ENCODE measurements at places on chromosomes 1 and 21. TPM values are rescaled to one million over a fixed set of nuclear protein-coding genes. Genes with fewer than 3 reads are reported as not detected.

Gene LUZP1
- total RNA-seq = 19.6 TPM

Gene ILDR2
- total RNA-seq = 3.9 TPM

Gene CRYBG2
- total RNA-seq = 0.85 TPM

DNA sequence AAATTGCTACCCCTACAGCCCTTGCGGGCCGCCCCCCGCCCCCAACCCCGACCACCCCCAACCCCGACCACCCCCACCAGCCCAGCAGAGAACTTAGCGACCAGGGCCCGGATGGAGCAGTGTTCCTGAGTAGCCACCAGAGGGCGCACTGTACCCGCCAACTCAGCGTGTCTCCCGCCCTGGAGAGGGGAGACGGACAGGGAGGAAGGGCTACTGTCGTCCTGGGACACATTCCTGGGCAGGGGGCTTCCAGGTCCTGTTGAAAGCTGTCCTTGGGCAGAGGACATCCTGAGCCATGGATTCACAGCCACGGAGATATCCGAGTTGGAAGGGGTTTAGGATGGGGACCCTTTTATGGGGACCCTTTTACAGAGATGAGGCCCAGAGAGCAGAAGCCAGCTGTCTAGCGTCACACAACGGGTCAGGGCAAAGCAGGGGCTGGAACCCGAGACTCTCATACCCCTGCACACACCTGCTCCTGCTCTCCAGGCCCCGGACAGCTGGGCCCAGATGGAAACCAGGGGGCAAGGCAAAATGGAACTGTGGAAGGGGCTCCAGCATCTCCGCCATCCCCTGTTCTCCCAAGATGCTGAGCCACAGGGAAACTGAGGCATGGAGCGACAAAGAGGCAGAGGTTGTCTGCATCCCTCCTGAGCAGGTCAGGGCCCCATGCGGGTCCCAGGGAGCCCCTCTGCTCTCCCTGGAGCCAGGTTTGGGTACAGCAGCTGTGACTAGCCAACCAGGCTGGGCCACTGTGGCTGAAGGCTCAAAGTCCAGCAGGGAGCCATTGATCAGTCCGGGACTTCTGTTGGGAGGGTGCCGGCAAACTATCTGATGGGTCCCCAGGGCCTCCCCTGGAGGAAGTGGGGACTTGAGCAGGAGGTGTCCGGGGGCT lies 25.0 kb upstream of the LAPTM5 start:
- no peaks in the 10 kb centered on the region for H3K36me3 ChIP-seq
- no peaks in the 10 kb centered on the region for H3K27me3 ChIP-seq
- H3K27ac ChIP-seq = peak overlapping the region; percentile 1
- peaks cover 19% of the 10 kb centered on the region for H3K4me1 ChIP-seq
- DNase-seq = peak; percentile 64

- peak overlapping the region; percentile 46 for H3K27ac ChIP-seq
- H3K4me1 ChIP-seq = peaks cover 6% of the 10 kb centered on the region
- H3K36me3 ChIP-seq = peaks cover 5% of the 10 kb centered on the region
- DNase-seq = no peak
Observed at GRCh38 chr1:89900791-89901708, 80.2 kb downstream of the LRRC8D start.

DNA sequence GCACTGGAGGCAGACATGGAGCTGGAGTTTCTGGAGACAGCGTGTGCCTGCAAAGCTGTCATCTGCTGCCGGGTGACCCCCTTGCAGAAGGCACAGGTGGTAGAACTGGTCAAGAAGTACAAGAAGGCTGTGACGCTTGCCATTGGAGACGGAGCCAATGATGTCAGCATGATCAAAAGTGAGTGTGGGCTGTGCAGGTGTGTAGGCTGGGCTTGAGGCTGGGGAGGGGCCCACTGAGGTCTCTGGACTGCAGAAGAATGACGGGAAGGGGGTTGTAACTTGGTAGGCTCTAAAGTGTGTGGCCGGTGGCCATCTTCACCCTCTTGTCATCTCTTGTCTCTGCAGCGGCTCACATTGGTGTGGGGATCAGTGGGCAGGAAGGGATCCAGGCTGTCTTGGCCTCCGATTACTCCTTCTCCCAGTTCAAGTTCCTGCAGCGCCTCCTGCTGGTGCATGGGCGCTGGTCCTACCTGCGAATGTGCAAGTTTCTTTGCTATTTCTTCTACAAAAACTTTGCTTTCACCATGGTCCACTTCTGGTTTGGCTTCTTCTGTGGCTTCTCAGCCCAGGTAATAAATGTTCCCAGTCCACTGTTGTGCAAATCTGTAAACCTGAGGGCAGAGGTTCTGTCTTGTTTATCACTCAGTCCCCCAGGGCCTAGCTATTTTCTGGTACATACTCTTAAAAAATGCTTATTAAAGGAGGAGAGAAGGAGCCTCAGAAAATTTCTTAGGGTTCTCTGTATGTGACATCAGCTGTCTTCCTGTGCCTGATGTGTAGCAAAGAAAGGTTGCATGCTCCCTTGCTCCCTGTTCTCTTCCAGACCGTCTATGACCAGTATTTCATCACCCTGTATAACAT lies 19.9 kb downstream of the ATP8B2 start:
- no peak overlapping the region for H3K27ac ChIP-seq
- H3K4me3 ChIP-seq = peak overlapping the region; percentile 73
- H3K4me1 ChIP-seq = peaks cover 77% of the 10 kb centered on the region
- peaks cover 67% of the 10 kb centered on the region for H3K36me3 ChIP-seq
- peak; percentile 67 for DNase-seq
- H3K27me3 ChIP-seq = no peaks in the 10 kb centered on the region

- no peak overlapping the region for H3K4me3 ChIP-seq
- no peaks in the 10 kb centered on the region for H3K36me3 ChIP-seq
- peak; percentile 8 for DNase-seq
Observed at GRCh38 chr1:203172184-203173010, 3.2 kb downstream of the MYBPH start.

GRCh38 chr1:245978915-245979314 lies 528.2 kb downstream of the SMYD3 start:
- H3K4me1 ChIP-seq = no peaks in the 10 kb centered on the region
- H3K27ac ChIP-seq = no peak overlapping the region
- H3K27me3 ChIP-seq = no peaks in the 10 kb centered on the region
- H3K4me3 ChIP-seq = no peak overlapping the region
- no peak for DNase-seq

DNA sequence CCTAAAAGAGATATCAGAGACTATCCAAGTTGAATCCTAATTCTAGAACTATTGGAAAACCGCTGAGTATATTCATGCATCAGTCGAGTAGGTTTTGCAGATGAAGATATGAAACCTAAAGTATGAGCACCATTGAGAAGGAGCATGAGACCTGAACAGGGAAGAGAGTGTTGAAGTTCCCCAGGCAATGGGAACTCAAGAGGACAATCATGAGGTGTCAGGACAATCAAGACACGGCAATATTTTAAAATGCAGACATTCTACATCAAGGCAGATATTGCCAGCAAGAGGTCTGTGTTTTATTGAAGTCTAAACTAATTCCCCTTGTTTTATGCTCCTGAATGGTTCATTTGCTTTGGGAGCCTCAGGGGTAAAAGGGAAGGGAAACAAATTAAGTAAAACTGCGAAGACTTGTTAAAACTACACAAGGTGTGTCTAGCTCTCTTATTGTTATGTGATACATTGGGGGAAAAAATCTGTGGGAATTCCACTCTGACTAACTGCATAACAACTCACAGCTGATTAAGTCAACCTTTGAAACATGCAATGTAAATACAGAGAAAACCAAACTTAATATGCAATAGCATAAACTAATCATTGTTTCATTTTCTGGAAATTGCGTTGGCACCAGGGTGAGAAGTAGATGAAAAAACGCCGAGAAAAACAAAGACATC lies 347.9 kb upstream of the ADGRL2 start:
- no peaks in the 10 kb centered on the region for H3K27me3 ChIP-seq
- no peaks in the 10 kb centered on the region for H3K36me3 ChIP-seq
- DNase-seq = no peak
- no peak overlapping the region for H3K4me3 ChIP-seq
- H3K27ac ChIP-seq = no peak overlapping the region

DNA sequence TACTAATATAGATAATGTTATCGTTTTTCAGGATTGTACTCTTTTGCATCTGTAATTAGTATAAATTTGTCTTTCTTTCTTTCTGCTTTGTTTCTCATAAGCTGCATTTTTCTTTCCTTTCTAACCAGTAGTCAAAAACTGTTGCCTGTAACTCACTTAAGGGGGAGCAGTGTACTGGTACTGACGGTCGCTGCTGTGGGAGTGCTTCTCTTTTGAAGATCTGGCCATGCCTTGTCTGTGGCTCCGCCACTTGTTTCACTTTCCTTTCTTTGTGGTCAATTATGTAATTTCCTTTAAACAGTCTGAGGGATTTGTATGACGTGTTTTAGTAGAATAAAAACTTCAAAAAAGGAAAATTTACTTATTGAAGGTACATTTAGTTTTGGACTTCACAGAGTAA lies 37.0 kb downstream of the MIA3 start:
- DNase-seq = peak; percentile 75
- peak overlapping the region; percentile 16 for H3K4me3 ChIP-seq
- peaks cover 71% of the 10 kb centered on the region for H3K36me3 ChIP-seq
- no peaks in the 10 kb centered on the region for H3K27me3 ChIP-seq
- H3K27ac ChIP-seq = peak overlapping the region; percentile 73
- peaks cover 25% of the 10 kb centered on the region for H3K4me1 ChIP-seq
